ENCODE measurements at places on chromosomes 2 and 18.

DNA sequence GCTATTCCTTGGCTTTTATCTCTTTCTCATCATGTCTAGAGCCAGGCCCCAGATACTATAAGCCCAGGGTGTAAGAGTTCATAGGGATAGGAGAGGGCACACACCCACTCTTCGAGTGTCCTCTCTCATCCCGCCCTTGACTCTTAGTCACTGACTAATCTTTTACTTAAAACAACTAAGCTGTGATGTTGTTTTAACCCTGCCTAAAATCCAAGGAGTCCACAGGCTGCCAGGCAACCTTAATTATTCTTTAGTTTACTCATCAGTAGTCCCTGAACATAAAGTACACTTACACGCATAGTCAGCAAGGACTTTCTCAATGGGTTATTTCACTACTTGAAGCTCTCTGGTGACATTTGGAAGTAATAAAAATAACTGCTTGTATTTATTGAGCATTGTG, 28.4 kb downstream of the GREB1L start:
- no peak for DNase-seq

- DNase-seq, result no peak
Measured at GRCh38 chr2:112959109-112959812, 18.5 kb upstream of the IL36G start.

DNA sequence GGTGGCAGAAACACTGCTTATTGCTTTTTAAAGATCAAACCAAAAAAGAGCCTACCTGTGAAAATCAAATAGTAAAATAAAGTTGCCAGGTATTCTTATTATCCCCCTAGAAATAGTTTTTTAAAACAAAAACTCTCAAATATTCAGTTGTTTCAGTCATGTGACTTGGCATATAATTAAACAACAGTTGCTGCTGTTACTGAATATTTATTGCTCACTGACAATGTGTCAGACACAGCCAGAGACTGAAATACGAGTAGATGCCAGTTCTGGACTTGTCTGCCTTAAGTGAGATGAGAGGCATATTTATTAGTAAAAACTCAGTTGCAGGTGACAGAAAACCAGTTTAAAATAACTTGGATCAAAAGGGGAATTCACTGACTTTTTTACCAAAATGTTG, 106.0 kb upstream of the RAB12 start:
- no peak for DNase-seq

GRCh38 chr2:45992021-45992740, 305.0 kb upstream of the EPAS1 start:
- peak; percentile 42 for DNase-seq
